ENCODE measurements at places on chromosomes 5 and 9.

DNA sequence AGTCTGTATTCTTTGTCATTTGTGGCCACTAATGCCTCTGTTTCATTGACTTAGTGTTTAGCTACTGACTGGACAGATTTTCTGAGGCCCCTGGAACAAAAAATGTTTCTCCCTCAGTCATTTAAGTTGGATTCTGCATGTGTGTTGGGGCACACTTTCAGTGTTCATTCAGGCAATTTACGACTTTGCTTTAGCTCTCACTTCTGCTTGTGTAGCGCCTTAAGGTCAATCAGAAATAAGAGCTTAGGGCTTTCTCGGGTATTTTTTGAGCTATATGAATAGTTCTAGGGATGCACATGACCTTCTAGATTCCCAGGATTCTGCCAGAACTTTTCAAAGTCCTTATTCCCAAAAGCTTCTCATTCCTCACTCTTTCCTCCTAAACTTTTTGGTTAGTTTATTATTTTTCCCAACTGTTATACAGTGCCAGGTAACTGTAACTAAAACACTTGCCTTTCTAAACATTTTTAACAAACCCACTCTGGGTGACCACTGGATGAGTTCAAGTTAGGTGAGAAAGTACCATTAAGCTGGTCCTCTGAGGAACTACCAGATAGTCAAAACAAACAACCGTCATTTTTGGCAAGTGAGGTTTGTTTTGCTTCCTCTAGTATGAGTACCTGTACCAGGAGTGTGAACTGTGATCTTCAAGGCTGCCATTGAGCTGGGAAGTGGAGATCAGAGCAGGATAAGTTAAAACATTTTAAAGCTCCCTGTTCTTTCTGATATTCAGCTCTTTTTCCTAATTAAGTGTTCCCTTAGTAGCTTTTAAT, 571.3 kb upstream of the TLE4 start:
- DNase-seq = no peak

DNA sequence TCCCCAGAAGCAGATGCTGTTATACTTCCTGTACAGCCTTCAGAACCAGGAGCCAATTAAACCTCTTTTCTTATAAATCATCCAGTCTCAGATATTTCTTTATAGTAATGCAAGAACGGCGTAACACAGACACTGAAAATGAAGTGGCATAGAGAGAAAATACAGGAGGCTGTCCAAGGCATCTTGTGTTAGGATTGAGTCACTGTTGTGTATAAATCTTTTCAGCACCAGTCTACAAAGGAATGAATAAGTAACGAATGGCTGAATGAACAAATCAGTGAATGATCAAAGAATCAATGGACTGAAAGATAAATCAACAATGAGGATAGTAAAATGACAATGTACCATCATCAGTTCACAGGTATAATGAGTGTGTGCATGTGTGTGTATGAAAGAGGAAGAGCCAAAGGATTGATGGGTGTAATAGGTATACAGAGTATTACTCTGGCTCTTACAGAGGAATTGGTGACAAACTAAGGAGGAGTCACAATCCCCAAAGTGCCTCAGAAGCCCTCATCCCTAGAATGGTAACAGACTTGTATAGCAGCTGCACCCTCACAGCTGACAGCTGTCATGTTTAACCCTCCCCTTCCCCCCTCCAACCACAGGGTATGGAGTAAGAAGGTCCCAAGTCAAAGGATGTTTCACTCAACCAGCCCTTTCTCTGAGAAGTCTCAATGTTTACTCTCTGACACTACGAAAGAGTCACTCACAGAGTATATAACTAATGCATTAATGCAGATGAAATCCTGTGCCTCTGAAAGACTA, 29.8 kb upstream of the MIER3 start:
- DNase-seq = no peak

DNA sequence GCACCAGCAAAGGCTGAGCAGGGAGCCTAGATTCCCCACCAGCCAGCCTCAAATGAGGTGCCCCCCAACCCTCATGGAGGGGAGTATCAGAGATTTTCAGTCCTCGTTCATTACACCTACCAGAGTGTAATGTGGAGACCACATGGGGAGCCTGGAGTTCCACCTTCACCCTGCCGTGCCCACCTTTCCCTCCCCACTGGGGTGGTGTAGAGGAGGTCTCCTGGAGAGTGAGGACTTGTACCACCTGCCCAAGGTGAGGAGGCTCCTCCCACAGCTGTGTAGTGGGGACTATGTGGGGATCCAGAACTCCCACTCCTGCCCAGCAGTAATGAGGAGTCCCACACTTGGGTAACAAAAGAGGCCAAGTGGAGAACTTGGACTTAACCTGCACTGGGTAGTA, 221.8 kb downstream of the SAXO1 start:
- DNase-seq = no peak

GRCh38 chr5:151023651-151024050, 3.3 kb downstream of the GPX3 start:
- DNase-seq = no peak

DNA sequence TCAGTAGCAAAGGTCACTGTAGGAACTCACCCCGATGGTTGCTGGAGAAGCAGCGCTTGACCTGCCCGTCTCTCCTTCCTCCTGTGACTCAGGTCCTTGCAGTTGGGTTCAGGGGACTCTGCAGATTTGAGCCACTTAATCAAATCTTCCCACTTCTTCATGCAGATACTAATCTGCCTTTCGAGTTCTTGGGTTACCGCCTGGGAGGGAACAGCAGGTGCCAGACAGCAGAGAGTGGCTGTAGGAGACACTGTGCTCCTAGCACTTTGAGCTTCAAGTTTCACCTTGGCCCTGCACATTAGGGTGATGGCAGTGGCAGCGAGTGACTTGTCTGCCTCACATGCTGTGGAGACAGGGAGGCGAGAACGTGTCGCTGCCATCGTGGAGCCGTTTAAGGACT, 478.3 kb downstream of the PSAT1 start:
- DNase-seq = no peak

- no peak for DNase-seq
Measured at GRCh38 chr5:159897786-159898393, 18.4 kb upstream of the ADRA1B start.

GRCh38 chr5:62432621-62433064, 20.1 kb downstream of the IPO11 start:
- DNase-seq = no peak
